Activated CD4-positive, alpha-beta T cell treated with anti-CD3 and anti-CD28 coated beads for 36 hours (primary cell): ENCODE measurements at places on chromosomes 5 and 9. TPM values are rescaled to one million over a fixed set of nuclear protein-coding genes. Genes with fewer than 3 reads are reported as not detected.

Gene SLC6A18
- total RNA-seq, result not detected

- peak; percentile 88 for DNase-seq
These were observed 45.7 kb downstream of the SLC46A2 start for GRCh38 chr9:112844771-112845542.

DNA sequence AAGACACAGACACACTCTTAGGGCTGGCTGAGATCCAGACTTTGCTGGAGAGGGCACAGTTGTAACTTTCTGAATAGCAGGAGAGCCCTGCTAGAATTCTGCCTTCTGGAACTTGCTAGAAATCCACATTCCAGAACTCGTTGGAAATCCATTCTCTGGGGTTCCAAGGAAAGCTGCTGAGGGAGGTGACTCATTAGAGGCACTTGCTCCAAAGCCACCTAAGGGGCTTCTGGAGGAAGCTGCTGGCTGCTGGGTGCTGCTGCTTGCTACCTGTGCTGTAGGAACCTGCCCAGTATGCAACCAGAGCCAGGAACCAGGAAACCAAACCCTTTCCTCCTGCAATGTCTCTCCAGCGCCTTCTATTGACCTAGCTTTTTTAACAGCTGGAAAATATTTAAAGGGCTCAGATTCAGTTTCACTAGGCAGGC is 4.1 kb upstream of the TLE4 start:
- no peak for DNase-seq

- peak; percentile 84 for DNase-seq
These were observed 456 bp downstream of the KDM3B start for GRCh38 chr5:138352722-138353559.

DNA sequence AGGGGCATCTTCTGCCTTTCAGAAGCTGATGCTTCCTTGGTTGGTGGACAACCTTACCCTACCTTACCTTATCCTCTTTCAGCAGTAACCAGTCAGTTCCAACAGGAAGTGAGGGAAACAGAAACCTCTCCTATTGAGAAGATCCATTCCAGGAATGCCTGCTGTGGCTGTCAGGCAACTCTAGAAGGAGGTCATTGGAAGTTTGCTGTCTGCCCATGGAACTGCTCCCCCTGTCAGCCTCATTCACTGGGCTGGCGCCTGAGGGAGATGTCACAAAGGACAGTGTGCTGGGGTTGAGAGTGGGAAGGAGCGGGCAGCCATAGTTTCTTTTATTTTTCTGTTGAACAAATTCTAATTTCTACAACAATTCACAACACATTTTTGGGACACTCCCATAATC is 54.7 kb downstream of the IRX1 start:
- no peak for DNase-seq
